Posterior vena cava (tissue), 2 donors: ENCODE measurements at places on chromosomes 12 and 14.
A peak's percentile ranks its signal among the peaks of the same experiment; 100 is the strongest.

DNA sequence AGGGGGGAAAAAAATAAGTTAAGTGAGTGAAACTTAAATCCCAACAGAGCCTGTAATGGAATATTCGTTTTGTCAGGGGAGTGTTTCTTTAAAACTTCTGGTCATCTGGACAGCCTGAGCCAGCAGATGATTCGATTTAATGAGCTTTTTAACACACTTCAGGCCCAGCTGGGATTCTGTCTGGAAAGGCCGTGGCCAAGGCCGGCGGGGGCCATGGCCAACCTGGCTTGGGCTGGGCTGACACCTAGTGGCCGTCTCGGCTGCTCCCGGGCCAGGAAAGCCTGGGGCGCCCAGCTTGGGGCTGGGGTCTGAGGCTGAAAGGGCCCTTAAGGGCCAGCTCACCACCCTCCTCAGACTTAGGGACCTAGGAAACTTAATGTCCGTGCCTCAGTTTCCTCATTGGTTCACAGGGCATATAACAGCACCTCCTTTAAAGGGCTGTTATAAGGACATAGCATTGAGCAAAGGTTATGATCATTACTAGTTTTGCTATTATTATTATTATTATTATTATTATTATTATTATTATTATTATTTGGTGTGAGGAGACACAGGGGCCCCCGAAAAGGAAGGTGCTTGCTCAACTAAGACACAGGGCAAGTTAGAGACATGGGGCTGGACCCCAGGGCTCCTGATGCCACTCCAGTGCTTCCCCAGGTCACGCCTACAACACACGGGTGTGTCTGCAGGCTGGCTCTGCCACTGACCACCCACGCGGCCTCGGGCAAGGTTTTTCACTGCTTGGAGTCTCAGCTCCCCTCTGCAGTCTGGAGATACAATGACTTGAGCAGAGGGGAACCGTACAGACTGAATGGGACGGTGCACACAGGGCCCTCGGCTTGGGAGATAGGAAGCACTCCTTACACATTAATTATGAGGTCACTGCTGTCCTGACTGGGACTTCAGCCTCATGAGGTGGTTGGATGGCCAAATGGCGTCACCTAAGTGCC lies 84.0 kb downstream of the SYNE3 start:
- no peak for DNase-seq

DNA sequence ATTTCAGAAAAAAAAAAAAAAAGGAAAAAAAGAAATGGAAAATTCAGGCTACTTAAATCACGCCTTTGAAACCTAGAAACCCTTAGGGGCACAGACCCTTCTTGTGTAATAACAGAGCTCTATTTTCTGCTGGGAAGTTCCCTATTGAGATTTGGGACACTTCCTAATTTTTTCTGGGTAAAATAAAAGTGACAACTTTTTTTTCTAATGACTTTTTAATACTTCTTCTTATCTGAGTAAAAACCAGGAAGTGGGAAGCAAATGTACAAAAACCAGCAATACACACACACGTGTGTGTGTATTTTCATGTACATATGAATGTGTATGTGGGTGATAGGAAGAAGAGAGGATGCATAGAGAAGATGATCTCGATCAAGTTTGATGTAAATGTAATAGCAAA lies 35.8 kb downstream of the ETV6 start:
- DNase-seq, result no peak

DNA sequence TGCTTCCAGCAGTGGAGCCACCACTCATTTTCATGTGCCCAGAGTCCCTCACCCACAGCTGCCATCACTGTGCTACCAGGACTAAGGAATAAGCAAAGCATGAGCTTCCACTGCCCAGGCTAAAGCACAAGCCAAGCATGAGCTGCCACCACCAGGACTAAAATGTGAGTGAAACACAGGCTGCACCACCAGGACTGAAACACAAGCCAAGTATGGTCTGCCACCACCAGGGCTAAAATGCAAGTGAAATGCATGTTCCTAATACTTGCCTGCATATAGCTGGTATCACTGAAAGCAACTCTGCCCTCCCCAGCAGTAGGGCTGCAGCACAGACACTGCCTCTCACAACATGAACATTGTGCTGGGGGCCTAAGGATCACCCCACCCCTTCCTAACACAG lies 30.0 kb downstream of the CEP83 start:
- no peak for DNase-seq

- DNase-seq, result no peak
Observed at GRCh38 chr14:63209160-63209559, 4.9 kb downstream of the RHOJ start.

GRCh38 chr12:10632226-10632625 lies 18.8 kb upstream of the MAGOHB start:
- no peak for DNase-seq

DNA sequence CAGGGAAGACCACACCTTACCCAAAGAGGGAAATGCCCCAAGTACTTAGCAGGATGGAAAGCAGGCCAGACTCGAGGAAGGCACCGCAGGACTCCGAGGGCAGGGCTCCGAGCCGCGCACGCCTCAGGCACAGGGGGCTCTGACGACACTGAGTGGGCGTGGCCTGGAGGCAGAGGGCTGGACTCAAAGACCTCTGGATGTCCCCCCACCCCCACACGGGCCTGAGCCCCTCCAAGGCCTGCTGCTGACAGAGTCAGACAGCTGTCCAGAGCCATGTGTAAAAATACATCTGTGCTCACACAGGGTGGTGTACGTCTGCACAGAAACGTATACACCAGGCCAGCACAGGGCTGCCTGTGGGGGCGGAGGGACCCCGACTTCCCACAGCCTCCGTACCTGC lies 1.4 kb downstream of the AKT1 start:
- no peak for DNase-seq

- DNase-seq, result no peak
Observed at GRCh38 chr12:13085968-13086686, 17.3 kb downstream of the GSG1 start.

DNA sequence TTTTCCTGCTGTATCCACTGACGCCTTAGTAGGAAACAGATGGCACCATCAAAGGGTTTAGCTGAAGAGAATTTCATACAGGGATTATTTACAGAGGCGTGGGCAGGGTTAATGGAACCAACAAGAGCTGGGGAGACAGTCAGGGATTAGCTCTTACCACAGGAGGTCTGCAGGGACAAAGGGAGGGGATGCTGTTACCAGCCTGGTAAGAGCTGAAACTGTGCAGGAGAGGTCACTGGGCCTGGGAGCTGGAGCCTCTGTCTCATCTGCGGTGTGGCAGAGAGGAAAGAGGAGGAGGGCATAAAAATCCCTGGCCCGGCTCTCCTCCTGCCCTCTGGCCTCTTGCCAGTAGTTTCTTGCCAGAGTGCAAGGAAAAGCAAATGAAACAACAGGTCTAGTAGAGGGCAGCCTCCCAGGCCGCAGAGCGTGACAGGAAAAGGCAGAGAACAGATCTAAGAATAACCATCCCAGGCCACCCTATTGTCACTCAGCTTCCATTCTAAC lies 18.9 kb upstream of the POC1B start:
- DNase-seq, result no peak

GRCh38 chr12:62522984-62523383 lies 56.4 kb downstream of the MON2 start:
- DNase-seq, result no peak

GRCh38 chr12:131018019-131018620 lies 64.4 kb downstream of the ADGRD1 start:
- DNase-seq, result no peak

- DNase-seq, result no peak
Observed at GRCh38 chr12:124477107-124477915, 90.1 kb downstream of the NCOR2 start.

GRCh38 chr12:55385891-55386290 lies 14.4 kb upstream of the OR6C65 start:
- no peak for DNase-seq

DNA sequence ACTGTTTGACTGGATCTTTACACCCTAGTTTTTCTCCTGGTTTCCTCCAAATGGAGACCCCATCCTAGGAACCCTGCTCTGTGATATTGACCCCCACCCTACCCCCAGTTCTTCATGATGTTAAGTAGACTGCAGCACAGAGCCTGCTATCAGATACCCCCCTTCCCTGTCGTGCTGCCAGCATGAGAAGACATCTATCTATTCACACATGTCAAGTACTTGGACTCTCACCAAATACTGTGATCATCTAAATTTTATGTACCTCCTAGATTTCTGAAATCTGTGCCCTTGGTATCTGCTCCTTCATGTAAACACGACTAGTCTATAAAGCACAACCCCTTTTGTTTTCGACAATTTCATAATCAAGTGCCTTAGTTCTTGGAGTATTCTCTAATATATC lies 38.9 kb downstream of the FERMT2 start:
- no peak for DNase-seq

DNA sequence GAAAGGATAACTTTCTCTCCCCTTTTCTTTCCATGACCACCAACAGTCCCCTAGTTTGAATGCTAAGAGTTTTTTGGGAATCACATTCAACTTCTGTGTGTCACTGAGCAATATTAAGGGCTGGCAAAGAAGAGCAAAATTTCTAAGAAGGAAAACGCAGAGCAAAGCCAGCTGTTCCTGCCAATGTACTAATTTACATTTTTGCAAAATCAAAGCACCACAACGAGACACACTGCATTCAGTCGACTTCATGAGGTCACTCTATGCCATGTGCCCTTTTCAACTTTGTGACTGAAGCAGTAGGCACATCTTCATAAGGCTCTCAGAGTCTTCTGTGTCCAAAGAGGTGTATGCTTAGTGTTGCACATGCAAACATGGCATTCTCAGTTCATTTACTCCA lies 66.4 kb downstream of the PTPRR start:
- no peak for DNase-seq

DNA sequence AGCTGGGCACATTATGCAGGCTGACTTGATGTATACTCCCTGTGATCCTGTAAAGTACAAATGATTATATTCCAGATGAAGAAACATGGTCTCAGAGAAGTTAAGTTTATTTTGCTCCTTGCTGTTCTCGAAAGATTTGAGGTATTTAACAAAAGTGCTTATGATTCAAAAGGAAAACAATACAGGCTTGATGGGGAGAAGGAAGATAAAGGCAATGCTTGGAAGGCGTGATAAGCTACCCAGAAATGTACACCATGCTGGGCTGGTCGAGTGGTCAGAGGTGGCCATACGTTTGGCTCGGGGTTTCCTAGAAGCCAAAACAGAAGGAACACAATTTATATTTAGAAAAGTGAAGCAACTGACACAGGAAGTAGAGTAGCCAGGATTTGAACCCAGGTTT lies 201.0 kb downstream of the KTN1 start:
- no peak for DNase-seq

DNA sequence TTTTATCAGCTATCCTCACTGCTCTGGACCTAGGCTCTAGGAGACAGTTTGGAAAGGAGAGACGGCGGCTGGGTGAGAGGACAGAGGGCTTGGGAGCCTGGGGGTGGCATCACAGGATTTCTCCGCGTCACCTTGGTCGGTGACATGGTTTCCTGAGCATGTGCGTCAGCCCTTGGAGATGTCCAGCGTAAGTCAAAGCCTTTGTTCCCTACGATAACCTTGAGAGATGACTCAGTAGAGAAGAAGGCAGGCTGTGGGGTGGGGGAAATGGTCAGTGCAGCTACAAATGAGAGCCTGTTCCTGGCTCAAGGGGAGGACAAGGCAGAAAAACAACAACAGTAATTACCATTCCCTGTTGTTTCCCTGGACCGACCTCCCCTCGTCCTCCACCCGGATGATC lies 90.2 kb upstream of the TBX3 start:
- DNase-seq, result no peak

DNA sequence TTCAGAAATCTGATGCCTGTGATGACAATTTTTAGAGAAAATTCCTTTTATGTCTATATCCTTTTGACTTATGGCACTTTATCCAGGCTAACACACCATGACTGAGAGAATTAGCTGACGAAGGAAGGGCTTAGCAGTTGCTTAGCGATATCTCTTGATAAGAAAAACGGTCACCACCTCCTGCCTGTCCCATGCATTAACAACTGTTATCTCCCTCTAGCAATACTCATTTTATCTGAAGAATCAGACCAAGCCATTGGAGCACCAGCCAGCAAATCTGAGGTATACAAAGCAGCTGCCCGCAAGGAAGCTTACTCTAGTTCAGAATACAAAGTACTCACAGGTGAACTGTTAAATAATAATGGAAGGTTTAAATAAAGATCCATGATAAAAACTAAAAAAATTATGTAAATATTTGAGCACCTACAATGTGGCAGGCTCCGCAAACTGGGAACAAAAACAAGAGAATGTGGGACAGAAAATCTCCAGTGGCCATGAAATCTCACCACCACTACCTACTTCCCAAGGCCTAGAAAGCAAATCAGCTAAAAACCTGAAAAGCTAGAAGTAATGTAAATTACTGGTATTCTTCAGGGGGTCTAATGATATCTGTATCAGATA lies 24.3 kb downstream of the PPM1H start:
- no peak for DNase-seq

- no peak for DNase-seq
Observed at GRCh38 chr14:48622980-48623379, 947.6 kb upstream of the MDGA2 start.

DNA sequence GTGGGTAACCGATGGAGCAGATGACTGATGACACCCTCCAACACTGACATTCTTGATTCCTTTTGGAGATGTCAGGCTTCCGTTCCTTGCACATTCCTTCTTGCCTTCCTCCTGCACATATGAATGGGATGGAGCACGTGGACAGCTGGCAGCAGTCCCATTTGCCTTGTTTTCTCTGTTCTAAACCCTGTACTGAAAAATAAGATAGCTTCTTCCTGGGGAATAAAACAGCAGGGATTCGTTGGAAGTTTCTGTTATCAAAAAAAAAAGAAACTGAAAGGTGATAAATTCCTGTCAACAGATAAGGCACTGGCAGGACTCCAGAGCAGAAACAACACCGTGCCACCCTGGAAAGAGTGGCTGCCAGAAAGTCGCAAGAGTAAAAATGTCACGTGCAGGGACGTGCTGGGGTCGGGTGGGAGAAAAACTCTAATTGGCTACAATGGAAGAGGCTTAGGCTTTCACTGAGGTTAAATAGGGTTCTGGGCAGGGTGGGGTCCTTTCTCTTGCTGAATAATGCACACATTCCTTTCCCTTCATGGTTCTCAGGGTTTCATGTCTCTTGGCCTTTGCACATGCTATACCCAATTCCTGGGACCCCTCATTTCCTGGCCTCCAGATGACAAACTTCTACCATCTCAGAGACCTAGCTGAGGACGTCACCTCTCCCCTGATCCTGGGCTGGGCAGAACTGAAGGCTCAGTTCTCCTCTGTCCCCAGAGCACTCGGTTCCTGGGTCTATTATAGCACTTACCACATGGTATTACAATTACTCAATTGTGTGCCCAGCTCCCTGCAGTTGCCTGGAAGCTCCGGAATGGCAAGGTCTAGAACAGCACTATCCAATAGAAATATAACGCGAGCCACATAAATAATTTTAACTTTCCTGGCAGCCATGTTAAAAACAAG lies 7.0 kb upstream of the NUAK1 start:
- DNase-seq, result no peak

- DNase-seq, result peak; percentile 96
Observed at GRCh38 chr12:54306925-54307741, 6.3 kb upstream of the NFE2 start.

- DNase-seq, result no peak
Observed at GRCh38 chr12:68240975-68241374, 12.4 kb downstream of the IL22 start.

- DNase-seq, result no peak
Observed at GRCh38 chr12:5201554-5202218, 158.0 kb downstream of the KCNA5 start.

- no peak for DNase-seq
Observed at GRCh38 chr12:9776781-9777180, 16.1 kb upstream of the CD69 start.
